Breast epithelium (tissue), 4 donors: ENCODE measurements at places on chromosomes 1 and 21. TPM values are rescaled to one million over a fixed set of nuclear protein-coding genes. Genes with fewer than 3 reads are reported as not detected.

DNA sequence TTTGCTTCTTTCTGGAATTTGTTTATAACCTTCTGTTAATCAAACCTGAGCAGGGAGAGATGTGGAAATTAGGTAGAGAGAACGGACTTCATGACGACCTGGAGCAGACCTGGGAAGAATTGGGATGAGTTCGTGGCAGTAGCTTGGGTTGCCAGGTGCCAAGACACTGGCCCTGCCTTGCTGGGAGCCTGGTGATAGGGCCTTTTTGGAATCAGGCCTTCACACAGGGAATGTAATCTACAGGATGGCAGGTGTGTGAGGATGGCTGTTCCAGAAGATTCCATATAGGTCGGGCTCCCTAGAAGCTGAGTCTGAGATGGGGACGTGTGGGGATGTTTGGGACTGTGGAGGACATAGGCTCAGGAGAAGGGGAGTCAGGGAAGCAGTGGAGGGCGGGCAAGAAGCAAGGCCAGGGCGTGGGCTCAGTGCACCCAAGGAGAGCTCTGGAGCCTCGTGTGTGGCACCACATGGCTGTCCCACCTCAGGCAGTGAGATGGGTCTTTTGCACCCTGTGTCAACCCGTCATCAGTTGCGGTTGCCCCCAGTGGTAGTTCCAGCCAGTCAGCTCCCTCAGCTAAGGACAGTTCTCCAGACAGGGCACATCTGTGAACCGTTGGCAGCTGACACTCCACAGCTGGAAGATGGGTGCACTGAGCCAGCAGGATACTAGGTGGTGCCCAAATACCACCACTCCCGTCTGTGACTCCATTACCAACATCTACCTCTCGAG, 395.9 kb downstream of the MATN1 start:
- peaks cover 5% of the 10 kb centered on the region for H3K27me3 ChIP-seq
- H3K4me3 ChIP-seq = no peak overlapping the region
- H3K4me1 ChIP-seq = no peaks in the 10 kb centered on the region
- H3K27ac ChIP-seq = no peak overlapping the region
- no peaks in the 10 kb centered on the region for H3K36me3 ChIP-seq

DNA sequence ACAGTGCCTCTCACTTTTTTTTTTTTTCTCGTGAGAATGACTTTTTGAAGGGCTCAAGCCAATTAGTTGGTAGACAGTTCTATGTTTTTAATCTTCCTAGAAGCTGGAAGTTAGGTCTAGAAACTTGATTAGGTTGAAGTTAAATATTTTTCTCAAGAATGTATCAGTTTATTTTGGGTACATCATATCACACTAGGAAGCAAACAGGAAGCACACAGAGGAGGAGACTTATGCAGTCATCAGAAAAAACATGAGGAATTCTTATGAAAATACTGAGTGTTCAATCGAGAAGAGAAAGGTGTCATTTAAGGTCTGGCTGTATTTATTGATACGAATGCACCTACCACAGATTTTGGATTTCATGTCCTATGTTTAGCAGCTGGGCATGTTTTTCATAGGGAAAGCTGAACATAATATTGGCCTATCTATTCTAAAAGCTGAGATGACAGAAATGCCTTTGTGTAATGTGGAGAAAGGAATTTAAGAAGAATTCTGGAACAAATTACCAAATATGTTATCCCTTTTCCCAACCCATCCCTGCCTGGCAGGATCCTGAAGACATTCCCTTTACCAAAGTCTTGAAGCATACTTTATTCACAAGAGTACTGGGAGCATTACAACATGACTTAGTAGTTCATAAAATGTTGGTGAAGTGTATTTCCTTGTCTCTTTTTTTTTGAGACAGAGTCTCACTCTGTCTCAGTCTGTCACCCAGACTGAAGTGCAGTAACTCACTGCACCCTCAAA, 17.5 kb upstream of the ZFP69B start:
- DNase-seq = no peak
- no peaks in the 10 kb centered on the region for H3K4me1 ChIP-seq
- no peaks in the 10 kb centered on the region for H3K27me3 ChIP-seq
- no peak overlapping the region for H3K4me3 ChIP-seq
- no peak overlapping the region for H3K27ac ChIP-seq
- H3K36me3 ChIP-seq = no peaks in the 10 kb centered on the region

GRCh38 chr1:20165522-20165951, 20.4 kb upstream of the UBXN10 start:
- no peak overlapping the region for H3K27ac ChIP-seq
- no peaks in the 10 kb centered on the region for H3K27me3 ChIP-seq
- H3K4me3 ChIP-seq = no peak overlapping the region

GRCh38 chr1:171204296-171204695, 19.2 kb downstream of the FMO2 start:
- H3K4me1 ChIP-seq = peaks cover 6% of the 10 kb centered on the region
- H3K27ac ChIP-seq = no peak overlapping the region
- no peak overlapping the region for H3K4me3 ChIP-seq
- DNase-seq = no peak
- H3K27me3 ChIP-seq = no peaks in the 10 kb centered on the region

DNA sequence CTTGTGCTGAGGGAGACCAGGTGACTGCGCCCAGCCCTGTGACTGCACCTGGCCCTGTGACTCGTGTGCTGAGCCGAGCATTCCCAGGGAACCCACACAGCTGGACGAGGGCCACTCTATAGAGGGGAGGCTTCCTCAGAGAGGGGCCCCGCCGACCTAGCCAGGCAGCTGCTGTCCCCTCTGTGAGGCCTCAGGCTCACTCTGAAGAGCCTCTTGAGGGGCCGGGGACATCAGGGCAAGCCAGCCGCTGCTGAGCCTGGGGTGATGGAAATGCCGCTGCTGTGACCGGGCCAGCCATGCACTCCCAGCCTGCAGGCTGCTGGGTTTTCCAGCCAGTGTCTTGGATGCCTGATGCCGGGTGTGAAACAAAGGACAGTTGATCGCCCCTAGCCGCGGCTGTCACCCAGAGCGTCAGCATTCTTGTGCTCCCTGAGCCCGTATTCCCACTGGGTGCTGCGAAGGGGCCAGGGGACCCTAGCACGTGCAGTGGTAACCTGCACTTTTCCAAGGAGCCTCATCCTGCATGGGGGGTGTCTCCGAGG, 17.5 kb downstream of the PFKL start:
- no peak overlapping the region for H3K4me3 ChIP-seq
- H3K36me3 ChIP-seq = no peaks in the 10 kb centered on the region
- H3K4me1 ChIP-seq = no peaks in the 10 kb centered on the region
- H3K27ac ChIP-seq = no peak overlapping the region

GRCh38 chr1:180236698-180237509, 6.8 kb downstream of the LHX4 start:
- no peak for DNase-seq
- H3K4me3 ChIP-seq = no peak overlapping the region
- peaks cover 92% of the 10 kb centered on the region for H3K27me3 ChIP-seq

The ECE1 gene
- total RNA-seq = 112 TPM

The CD1E gene
- 1.2 TPM for total RNA-seq

The TTC22 gene
- 15.8 TPM for total RNA-seq

The BLACAT1 gene
- not detected for total RNA-seq
